ENCODE measurements at places on chromosomes 1 and 21. TPM values are rescaled to one million over a fixed set of nuclear protein-coding genes. Genes with fewer than 3 reads are reported as not detected.

Gene C1QB
- not detected for total RNA-seq

Gene GJA8
- not detected for total RNA-seq

Gene TRIM46
- total RNA-seq, result 1.3 TPM

Gene POGZ
- 7.2 TPM for total RNA-seq

Gene KCNA2
- total RNA-seq, result under 0.01 TPM

Gene GJA9
- under 0.01 TPM for total RNA-seq

Gene HHAT
- 2.4 TPM for total RNA-seq

Gene SLC44A5
- 2.5 TPM for total RNA-seq

Gene OR2T2
- not detected for total RNA-seq

Gene CDC14A
- total RNA-seq, result 1.5 TPM

Gene KRTAP19-1
- not detected for total RNA-seq

Gene EFCAB14
- 87.8 TPM for total RNA-seq

Gene TP73
- 0.36 TPM for total RNA-seq

Gene ITGB2
- 0.68 TPM for total RNA-seq

Gene CNN3
- 141 TPM for total RNA-seq

Gene MFAP2
- total RNA-seq, result 17.6 TPM

Gene OPTC
- total RNA-seq, result not detected

Gene PTGFRN
- total RNA-seq, result 183 TPM

Gene CLEC20A
- not detected for total RNA-seq

Gene HRNR
- under 0.01 TPM for total RNA-seq

Gene COL6A2
- total RNA-seq, result 0.64 TPM

Gene BCL2L15
- total RNA-seq, result under 0.01 TPM

Gene RHBG
- total RNA-seq, result not detected

Gene MYOM3
- 0.85 TPM for total RNA-seq

Gene OR2L13
- total RNA-seq, result not detected

Gene BRINP2
- not detected for total RNA-seq

Gene LYPD8
- not detected for total RNA-seq

Gene AIRE
- total RNA-seq, result not detected

Gene ANGPTL1
- total RNA-seq, result not detected

Gene CELA3B
- total RNA-seq, result not detected
